ENCODE measurements at places on chromosomes 1 and 21. TPM values are rescaled to one million over a fixed set of nuclear protein-coding genes. Genes with fewer than 3 reads are reported as not detected.

DNA sequence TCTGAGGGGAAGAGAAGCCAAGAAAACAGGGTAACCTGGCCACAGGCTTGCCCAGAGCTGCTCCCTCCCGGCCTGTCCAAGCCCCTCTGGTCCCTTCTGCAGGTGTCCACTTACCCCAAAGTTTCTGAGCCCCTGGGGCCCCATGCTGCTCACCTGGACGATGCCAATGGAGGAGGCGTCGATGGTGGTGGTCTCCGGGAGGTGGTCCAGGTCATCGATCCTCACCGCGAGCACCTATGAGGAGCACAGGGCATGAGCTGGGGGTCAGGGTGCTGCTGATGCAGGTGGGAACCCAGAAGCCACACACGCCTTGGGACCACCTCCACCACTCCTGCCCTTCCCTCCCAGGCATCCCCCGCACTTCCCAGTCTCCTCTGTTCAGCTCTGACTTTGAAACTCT, 37.5 kb upstream of the RIPK4 start:
- DNase-seq: no peak

DNA sequence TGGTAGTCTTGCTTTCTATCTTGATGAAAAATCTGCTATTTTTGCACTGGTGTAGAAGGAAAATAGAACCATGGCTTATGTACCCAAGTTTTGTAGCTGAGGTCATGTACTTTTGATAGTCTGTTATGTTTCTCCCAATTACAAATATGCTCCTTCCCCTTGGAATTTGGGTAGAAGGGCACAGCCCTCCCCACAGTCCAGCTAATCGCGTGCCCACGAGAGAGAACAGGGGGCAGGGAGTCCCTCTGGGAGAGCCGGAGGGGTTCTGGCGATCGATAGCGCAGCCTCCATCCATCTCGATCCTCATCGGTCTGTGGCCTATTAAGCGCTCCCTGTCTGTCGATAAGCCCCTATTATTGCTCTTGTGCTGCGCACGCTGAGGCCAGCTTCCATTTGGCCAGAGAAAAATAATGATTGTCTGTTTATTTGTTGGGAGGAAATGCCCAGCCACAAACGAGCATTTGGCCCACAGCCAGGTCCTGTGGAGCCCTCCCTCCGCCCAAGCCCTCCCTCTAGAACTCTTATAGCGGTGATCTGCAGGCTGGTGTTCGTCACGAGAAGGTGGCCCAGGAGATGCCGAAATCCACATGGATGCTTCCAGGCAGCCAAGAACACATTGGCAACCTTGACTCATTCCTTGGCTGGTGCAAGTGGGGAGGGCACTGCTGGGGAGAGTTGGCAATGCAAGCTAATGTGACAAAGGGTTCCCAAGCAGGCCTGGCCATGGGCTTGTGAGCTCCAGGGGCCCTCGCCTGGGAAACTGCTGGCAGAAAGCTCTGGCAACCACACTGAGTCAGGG, 134.7 kb upstream of the TNR start:
- peak; percentile 3 for DNase-seq

The PADI2 gene
- total RNA-seq: 0.12 TPM

The LCE1E gene
- total RNA-seq: not detected

The PRMT2 gene
- 75.0 TPM for total RNA-seq
